Endodermal cell (in vitro differentiated cells): ENCODE measurements at places on chromosomes 6 and 20. TPM values are rescaled to one million over a fixed set of nuclear protein-coding genes. Genes with fewer than 3 reads are reported as not detected.

The TFAP2D gene
- not detected in 2 replicates for total RNA-seq

DNA sequence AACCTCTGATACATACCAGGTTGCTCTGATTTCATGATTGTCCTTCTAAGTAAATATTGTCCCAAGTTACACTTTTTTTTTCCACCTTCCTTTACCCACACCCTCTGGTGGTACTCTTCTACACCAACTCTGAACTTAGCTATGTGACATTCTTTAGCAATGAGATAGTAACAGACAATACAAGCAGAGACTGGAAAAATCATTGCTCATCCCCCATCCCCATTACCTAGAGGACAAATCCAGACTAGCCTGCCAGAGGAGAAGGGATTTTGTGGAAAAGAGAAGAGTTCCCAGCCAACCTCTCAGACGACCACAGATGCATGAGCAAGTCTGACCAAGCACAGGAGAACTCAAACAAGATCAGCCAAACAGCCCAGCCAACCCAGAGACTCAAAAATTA, 32.8 kb upstream of the TFAP2B start:
- H3K4me3 ChIP-seq = no peak overlapping the region
- H3K4me1 ChIP-seq = no peaks in the 10 kb centered on the region
- H3K36me3 ChIP-seq = no peaks in the 10 kb centered on the region
- DNase-seq = no peak
- peaks cover 14% of the 10 kb centered on the region for H3K27me3 ChIP-seq
- no peak overlapping the region for H3K27ac ChIP-seq

DNA sequence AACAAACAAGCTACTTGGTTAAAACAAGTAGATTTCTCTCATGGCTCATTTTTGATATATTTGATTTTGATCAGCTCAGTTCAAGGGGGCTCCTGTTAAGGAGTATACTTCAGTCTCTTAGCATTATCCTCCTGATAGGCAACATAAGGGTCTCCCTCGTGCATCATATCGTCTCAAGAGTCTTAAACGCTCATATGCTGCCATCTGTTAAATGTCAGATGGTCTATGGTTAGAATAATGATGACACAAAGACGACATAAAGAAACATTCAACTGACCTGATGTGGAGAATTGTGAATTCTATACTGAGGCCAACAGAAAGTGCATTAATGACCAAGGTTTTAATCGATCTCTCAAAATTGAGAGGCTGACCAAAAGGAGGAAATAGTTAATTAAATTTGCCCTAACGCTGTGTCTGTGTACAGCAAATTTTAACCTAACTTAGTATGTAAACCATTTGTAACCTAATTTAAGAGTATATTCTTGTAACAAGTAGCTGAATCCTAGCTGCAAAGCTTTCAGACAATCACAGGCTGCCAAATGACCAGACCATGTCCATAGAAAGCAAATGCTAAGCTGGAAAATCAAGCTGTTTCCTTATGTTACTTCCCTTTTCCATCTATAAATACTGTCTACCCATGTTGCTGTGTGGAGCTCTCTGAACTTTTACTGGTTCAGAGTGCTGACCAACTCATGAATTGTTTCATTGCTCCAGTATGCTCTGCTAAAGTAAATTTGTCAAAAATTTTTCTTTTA, 1688.5 kb downstream of the GRIK2 start:
- no peak for DNase-seq
- no peaks in the 10 kb centered on the region for H3K27me3 ChIP-seq
- H3K4me1 ChIP-seq = no peaks in the 10 kb centered on the region
- H3K4me3 ChIP-seq = no peak overlapping the region
- H3K36me3 ChIP-seq = no peaks in the 10 kb centered on the region
- H3K27ac ChIP-seq = no peak overlapping the region

- H3K4me3 ChIP-seq = no peak overlapping the region
- H3K36me3 ChIP-seq = no peaks in the 10 kb centered on the region
- no peaks in the 10 kb centered on the region for H3K4me1 ChIP-seq
- H3K27ac ChIP-seq = no peak overlapping the region
These were observed 18.8 kb upstream of the SIRPA start for GRCh38 chr20:1876217-1876921.
